ENCODE measurements at places on chromosomes 11 and 22.

GRCh38 chr11:96309016-96309642 lies 33.9 kb downstream of the MAML2 start:
- DNase-seq = no peak

DNA sequence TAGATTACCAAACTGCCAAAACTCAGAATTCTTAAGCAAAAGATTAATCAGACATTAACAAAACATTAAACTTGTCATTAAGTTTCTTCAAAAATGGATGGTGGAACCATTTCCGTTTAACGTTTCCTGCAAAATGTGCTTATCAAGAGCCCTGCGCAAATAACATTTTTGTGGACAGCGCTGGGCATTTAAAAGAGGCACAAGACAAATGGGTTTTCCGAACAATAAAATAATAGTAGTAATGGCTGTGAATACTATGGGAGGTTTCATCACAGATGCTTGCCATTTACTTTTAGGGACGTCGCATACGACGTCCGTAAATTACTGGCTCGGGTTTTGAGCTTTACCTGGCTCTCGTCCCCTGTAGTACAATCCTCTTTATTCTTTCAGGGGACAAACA lies 1.1 kb downstream of the NPAT start:
- DNase-seq = no peak

- DNase-seq = no peak
Observed at GRCh38 chr11:103528596-103528995, 419.4 kb downstream of the DYNC2H1 start.

DNA sequence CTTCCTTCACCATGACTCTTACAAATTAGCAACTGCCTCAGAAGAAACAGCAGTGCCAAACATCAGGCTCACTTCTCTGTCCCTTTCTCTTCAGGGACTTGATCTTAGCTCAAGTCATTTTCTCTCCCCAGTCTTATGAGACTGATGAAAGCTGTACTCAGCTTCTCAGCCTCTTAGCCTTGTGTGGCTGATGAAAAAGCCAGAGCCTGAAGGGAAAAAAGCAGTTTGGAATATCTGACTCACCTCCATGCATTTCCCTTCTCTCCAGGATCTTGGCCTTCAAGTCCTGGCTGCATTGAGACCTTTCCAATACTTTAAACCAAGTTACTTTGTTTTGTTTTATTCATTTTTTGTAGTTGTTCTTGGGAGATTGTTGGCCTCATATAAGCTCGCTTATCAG lies 195.9 kb downstream of the SPON1 start:
- no peak for DNase-seq

- DNase-seq = no peak
Observed at GRCh38 chr22:27630754-27631153, 170.8 kb downstream of the MN1 start.

All from ascending aorta (tissue), 2 donors.